ENCODE measurements at places on chromosomes 1 and 21.

DNA sequence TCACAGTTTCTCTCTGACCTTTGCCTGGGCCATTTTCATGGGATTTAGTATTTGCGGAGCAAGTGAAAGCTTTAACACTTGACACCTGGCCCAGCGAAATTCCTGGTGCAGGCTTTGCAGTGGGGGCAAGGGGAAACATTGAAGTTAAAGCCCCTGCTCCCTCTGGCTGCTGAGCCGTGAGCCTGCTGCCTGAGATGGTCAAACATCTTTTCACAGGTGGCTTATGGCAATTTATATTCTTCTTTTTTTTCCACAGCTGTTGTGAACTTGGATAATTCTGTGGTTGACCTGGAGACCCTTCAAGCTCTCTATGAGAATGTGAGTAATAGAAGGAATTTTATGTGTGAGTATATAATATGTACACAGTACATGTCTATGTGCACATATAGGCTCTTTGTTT lies 202.9 kb downstream of the FMN2 start:
- no peak for DNase-seq

DNA sequence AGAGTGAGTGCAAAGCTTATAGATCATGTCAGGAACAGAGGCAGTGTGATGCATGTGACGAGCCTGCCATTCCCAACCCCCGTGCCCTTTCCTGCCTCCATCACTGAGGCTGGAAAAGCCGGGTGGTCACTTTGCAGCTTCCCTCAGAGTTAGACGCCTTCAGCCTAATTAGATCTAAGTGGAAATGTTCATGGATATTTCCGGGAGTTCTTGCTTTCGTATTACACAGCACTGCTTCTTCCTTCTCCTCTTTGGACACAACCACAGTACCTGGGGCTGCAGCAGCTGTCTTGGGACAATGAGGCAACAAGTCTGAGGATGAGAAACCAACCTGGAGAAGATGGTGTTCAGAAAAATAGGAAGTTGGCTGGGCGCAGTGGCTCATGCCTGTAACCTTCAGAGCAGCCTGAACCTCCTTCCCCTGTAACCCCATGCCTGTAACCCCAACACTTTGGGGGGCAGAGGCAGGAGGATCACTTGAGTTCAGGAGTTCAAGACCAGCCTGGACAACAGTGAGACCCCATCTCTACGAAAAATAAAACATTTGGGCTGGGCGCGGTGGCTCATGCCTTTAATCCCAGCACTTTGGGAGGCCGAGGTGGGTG lies 24.5 kb downstream of the SERINC2 start:
- DNase-seq: no peak

GRCh38 chr1:218765753-218766152 lies 407.9 kb upstream of the LYPLAL1 start:
- DNase-seq: no peak

- DNase-seq: no peak
Measured at GRCh38 chr1:23118957-23119792, 49.5 kb downstream of the LUZP1 start.

- no peak for DNase-seq
Measured at GRCh38 chr1:9413071-9413876, 120.6 kb downstream of the SPSB1 start.

- no peak for DNase-seq
Measured at GRCh38 chr1:172990598-172991215, 60.0 kb downstream of the TNFSF18 start.

- no peak for DNase-seq
Measured at GRCh38 chr1:117959364-117959763, 29.8 kb downstream of the WDR3 start.

GRCh38 chr1:203065986-203066385 lies 19.8 kb downstream of the MYOG start:
- no peak for DNase-seq

DNA sequence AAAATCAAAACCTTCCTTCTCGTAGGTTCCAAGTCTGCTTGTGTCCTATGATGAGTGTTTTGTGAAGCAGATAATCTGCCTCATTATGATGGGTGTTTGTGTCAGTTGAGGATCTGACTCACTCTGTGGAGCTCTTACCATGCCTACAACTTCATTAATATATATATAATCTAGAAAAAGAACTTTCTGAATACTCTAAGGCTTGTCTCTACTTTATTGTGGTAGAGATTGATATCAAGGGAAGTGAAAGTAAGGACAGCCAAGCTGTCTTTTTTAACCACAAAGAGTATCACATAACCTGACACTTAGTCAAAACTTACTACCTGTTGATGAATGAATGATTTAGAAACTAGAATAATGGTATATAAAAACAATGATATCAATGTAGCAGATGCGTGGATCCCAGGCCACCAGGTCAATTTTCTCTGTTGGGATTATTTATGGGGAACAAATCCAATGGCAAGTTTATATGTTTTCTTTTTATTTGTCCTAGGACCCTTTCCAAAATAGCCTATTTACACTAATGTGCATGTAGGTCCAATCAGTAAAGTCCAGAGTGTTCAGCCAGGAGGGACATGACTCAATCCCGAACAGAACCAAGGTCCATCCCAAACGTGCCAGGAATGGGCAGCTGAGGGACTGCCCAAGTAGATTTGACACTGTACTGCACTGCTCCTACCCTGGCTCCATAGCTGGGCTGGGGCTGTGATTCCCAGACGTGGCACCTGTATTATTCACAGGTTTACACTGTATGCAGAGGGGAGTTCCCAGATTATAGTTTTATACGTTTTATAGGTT lies 182.3 kb upstream of the GREM2 start:
- DNase-seq: no peak

DNA sequence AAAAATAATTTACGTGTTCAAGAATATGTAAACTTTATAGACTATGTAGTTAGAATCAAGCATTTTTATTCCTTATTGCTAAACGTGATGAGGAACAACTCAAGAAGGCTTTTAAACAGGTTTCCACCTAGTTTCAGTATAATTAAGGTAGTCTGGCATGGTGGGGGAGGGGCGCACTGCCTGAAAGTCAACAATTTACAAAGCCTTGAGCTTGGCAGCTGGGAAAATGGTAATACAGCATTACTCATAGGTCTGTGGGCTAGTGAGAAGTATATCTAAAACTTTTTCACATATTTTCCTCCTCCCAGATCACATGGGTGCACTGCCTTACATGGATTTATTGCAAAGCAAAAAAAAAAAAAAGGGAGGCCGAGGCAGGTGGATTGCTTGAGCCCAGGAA lies 75.2 kb downstream of the EVI5 start:
- no peak for DNase-seq

DNA sequence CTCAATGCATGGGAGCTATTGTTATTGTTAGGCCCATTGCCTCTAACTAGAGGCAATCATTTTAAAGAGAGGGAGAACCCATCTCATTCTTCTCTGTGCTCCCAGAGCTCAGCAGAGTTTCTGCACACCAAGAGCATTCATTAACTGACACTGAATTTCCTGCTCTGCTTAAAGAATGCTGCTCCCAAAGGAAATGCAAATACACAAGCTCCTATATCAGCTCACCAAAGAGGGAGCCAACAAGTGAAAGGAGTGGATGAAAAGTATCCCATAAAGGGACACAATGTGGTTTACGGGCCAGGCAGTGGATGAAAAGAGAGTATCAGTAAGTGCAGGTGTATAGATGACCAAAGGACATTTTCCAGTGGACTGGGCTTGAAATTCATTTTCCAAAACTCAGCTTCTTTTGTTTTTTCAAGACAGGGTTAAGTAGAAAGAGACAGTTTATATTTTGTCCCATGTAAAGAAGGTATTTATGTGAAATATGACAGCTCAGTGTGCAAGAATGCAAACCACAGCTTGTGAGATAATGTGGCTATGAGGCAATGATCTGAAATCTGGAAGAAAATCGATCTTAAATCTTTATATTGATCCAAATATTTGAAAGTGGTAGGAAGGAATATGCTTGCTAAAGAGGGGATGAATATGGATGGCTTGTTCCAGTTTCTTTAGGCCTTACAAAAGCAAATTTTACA lies 207.7 kb upstream of the CAMK1G start:
- DNase-seq: no peak

DNA sequence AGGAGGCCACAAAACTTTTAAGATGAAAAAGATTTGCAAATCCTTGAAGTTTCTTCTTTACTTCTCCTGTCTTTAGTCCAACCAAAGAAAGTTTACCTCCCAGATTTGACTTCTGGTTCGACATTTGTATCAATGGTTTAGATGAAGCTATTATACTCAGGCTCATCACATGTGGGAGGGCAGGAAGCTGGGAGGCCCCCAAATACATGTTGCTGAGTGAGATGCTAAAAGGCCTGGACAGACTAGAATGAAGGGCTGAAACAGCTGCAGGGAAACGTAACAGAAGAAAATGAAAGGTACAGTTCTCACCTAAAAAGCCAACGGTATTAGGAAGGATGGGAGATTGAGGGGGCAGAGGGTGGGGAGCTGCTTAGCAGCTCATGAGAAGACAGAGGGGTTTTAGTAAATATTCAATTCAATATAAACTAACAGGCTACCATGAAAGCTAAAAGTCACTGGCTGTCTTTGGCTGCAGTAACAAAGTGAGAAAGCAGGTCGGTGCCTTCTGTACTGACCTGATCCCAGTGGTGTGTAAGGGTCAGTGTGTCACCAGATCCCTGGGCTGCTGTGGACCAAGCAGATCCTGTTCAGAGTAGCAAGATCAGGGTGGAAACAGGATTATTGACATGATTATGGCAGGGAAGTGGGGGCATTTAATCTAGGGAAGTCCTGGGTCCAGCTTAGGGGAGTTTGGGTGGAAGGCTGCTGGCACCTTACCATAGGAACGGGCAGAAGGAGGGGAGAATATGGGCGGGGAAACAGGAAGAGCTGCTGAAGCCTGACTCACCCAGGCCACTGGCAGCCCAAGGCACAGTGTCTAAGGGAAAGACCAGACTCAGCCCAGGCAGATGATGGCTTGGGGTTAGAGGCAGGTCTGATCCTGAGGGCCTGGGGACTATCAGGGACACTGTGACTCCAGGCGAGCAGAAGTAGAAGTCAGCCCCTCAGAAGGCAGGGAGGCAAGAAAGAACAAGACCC lies 60.4 kb downstream of the KCNN3 start:
- DNase-seq: no peak

All from cortex of kidney (tissue), 1 donor.